ENCODE measurements at places on chromosomes 5 and 9.

GRCh38 chr9:130608554-130609134 is 29.3 kb downstream of the FUBP3 start:
- DNase-seq, result no peak

DNA sequence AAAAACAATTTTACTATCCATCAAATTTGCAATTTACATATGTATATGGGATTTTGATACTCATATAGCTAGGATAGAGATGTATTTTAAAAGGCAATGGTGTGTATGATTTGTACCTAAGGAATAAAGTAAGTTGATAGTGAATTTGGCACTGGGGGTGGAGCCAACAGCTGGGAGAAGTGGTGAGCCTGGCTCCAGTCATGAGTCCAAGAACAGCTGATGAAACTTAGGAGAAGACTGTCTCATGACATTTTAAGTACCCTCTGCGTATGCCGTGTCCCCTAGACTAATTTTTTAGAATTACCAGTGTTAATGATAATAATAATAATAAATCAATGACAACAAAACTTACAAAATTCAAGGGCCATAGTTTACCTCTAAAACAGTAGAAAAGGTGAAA is 181.4 kb downstream of the ADCY2 start:
- no peak for DNase-seq

DNA sequence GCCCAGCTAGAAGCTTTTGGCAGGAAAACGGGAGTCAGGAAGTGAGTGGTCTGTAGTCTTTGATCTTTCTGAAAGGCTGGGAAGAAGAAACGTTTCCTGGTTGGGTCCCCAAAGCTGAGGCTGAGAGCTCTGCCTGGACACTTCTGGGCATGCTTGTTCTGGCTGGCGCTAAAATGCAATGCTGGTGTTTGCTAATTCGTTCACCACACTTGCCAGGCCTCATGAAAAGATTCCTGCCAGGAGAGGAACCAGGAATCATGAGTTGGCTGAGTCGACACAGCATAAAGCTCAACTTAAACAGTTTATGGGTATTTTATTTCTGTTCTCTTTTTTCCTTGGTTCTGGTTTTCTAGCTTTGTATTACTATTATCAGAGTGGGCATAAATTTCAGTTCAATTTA is 10.7 kb upstream of the PTGR1 start:
- DNase-seq, result no peak

DNA sequence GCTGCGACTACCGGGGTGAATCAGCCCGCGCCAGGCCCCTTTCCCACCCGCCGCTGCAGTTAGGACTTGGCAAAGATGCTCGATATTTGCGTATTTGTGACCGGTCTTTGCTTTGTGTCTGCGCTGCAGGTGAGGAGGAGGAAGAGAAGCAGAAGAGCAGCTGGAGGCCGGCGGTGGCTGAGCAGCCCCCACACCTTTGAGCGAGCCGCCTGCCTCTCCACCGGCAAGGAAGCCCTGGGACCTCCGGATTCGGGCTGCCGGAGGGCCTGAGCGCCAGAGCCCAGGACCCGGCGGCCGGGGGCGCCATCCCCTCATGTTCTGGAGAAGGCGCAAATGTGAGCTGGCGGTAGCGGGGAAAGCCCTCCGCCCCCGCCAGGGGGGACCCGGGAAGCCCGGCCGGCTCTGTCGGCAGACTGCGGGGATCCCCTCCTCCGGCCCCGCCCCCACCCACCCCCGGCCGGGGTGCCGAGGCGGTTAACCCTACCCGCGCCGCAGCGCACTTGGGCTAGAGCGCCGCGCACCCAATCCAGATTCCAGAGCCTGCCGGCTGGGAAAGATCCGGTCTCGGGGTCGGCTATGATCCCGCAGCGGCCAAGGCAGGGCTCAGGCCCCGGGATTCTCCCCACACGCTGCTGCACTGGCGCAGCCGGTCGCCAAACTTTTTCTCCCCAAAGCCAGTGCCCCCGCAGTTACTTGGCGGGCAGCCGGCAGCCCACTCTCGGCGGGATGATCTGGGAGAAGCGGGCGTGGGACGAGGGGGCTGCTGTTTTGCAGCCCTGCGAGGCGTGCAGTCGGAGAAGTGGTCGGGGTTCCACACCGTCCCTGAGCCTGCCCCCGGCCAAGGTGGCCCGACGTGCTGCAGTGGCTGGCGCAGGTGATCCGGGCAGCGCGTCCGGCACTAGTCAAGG is 800 bp upstream of the KCNN2 start:
- peak; percentile 51 for DNase-seq

GRCh38 chr9:115202960-115203751 is 85.2 kb upstream of the TNC start:
- no peak for DNase-seq

DNA sequence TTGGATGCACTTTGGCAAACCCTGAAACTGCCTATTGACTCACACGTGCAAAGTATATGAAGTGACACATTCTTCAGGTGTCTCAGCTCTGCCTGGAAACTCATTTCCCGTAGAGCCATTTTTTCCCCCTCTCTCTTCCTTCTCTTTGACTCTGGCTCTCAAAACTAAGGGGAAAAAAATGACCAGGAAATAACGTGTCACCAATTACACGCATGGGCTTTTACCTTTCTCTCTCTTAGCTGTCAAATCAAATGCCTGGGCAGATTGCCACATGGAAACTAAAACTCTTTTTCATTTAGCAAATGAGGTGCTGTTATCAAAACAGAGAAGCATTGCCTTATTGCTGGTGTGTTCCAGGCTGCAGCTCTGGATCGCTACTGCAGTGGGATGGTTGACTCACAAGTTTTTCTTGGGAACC is 18.3 kb upstream of the IFNK start:
- no peak for DNase-seq

DNA sequence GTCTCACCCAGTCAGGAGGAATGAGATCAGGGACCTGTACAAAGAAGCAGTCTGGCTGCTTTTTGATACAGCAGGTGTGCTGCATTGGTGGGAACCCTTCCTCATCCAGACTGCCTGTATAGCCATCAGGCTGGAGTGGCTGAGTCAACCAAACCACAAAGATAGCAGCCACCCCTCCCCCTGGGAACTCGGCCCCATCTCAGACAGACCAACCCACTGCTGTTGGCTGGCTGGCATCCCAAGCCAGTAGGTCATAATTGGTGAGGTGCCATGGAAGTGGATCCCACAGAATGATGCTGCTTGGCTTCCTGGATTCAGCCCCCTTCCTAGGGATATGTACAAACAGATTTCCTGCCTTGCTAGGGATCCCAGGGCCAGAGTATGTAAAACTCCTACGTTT is 60.9 kb downstream of the YTHDC2 start:
- DNase-seq, result no peak

GRCh38 chr9:109011231-109011671 is 2.0 kb downstream of the CTNNAL1 start:
- no peak for DNase-seq

- no peak for DNase-seq
Measured at GRCh38 chr9:130632841-130633240, 31.6 kb upstream of the PRDM12 start.

- DNase-seq, result no peak
Measured at GRCh38 chr9:120080849-120081248, 499.1 kb downstream of the CDK5RAP2 start.

DNA sequence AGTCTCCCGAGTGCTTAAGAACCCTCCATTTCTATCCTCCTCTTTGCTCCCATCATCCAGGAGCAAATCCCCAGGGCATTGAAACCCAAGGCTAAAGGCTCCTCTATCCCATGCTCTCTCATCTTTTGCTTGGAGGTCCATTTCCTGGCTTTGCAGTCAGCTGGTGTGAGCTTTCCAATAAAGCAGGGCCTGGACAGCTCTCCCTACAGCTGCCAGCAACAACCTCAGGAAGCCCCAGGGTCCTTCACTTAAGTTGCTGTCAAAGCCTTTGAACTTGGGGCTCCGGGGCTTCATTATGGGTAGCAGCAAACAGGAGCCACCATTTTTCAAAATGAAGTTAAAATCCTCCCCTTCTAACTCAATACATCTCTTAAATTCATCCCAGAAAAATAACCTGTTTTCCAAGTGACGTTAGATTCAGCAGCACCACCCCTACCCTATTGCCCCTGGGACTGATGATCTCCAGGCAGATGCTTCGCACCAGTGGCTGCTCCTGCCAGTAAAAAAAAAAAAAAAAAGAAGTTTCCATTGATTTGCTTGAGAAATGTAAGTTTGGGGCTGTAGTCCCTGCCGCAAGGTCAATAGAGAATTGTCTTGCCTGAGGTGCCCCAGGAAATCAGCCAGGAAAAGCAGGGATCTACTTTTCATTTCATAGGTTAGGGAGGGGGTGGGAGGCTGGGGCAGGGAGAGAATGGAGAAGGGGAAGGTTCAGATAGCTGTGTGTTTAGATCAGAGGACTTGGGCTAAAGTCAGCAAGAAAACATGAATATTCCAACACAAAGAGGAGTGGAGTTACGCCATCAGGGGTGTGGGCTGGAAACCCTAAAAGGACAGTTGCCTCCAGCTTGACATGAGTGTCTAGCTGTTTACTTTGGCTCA is 83.8 kb upstream of the IL6ST start:
- DNase-seq, result no peak

- DNase-seq, result no peak
Measured at GRCh38 chr5:66904189-66904588, 292.4 kb downstream of the CD180 start.

GRCh38 chr5:111453295-111453694 is 59.0 kb downstream of the STARD4 start:
- no peak for DNase-seq

DNA sequence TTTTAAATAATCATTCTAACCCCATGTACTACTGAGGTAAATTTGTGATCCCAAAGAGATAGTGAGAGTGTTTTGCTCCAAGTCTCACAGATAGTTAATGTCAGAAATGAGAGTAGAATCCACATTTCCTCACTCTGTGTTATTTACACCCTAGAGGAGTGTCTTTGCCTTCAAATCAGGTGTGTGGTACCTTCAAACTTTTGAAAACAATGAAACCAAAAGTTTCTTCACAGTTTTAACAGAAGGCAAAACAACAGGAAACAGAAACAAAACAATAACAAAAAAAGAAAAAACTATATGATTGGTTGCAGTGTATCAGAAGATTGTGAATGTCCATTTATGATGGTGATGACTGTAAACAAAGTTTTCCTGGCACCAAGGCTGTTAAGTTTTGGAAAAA is 85.9 kb downstream of the ERBIN start:
- no peak for DNase-seq

DNA sequence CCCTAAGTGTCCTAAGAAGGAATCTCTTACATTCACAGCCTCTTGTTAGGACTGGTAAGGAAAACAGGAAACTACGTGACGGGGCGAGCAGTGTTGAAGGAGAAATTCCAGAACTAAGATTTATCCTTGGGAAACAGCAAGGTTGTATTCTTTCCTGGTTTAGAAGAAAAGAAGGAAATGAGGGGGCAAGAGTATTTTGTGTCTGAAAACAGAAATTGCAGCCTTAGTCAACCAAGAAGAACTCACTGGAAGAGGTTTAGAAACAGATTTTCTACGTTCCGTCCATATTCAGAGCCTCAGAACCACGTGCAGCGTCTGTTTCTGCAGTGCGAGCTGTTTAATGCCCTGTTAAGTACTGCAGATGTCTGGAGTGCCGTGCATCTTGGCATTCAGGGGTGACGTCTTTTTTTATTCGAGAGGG is 75.2 kb downstream of the GOLPH3 start:
- DNase-seq, result no peak

- DNase-seq, result no peak
Measured at GRCh38 chr5:9625286-9625685, 4.9 kb downstream of the TAS2R1 start.

DNA sequence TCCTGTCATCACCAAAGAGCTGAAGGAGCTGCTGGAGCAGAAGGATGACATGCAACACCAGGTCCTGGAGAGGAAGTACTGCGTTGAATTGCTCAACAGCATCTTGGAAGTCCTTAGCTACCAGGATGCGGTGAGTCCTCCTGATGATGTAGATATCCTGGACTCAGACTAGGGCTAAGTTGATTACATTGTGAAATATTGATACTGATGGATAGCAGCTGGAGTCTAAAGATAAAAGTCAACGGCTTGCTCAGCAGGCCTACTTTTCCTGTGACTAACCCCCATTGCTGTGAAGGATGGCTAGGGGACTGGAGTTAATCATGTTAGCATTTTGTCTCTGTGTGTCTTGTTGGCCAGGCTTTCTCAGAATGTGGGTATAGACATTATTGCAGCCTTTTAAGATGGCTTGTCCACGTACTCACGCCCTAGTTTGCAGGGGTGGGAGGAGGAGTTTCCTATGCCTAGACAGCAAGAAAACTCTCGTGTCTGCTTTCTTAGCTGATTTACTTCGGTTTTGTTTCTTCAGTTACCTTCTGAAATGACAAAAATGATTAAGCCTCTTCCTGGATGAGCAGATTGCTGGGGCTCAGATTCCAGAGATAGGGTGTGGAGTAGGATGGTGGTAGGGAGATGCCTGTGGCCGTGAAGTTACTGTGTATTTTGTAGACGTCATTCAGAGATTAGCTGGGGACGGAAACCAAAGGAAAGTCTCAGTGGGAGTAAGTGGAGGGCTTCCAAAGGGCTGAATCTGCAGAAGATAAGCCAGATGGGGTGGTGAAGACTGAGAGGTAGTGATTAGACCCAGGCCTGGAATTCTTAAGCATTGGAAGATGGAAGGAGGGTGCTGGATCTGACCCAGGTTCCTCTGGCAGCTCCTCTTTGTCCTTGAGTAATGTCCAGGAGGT is 166.3 kb downstream of the DOCK2 start:
- DNase-seq, result no peak

DNA sequence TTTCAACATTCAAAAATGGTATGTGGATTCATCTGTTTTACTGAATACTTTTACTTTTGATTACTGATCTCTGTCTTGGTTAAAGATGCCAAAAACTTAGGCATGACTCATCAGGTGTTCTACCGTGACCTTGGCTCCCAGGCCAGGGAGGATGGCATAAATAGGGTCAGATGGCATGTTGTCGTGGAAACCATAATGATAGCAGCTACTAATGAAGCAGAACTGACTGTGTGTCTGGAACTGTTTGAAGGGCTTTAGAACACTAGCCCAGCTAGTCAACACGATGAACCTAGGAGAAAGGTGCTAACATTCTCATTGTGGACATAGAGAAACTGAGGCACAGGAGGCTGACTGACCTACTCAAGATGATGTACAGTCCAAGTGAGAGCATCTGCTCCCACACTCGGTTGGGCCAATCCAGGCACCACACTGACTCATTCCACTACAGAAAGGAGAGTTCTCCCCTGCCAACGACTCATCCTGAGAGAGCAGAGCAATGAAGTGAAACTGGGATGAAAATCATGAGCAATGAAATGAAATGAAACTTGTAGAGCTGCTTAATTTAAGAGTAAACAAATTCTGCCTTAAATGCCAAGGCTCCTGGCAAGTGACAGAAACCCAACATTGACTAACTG is 116.0 kb downstream of the TENT4A start:
- no peak for DNase-seq

DNA sequence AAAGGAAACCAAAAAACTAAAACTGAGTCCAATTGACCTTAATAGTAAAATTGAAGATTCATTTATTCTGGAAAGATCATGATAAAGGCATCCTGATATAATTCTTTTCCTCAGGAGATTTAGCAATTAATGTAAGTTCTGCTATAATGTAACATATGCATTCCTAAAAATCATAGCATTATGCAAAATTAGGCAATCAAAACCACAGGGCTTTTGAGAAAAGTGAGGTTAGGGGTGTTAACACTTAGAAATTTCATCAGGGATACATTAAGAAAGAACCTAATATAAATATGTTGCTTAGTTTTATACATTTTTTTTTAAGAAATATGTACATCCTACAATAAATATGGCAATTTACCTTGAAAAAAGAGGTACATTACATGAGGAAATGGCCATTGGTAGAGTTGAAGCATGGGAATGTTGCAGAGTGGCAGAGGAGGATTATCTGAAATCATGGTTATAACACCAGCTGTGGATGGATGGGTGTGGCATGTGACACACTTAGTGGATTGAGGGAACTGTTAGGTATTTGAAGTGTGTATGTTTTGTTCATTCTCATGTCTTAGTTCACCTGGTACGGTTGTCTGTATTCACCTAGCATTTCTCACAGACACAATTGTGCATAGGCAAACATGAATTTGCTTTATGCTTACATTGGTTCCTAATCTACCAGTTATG is 51.1 kb downstream of the CCNH start:
- no peak for DNase-seq
